Fibroblast of the aortic adventitia (primary cell): ENCODE measurements at places on chromosomes 2 and 18. TPM values are rescaled to one million over a fixed set of nuclear protein-coding genes. Genes with fewer than 3 reads are reported as not detected.

OBSL1 gene
- 39.2 and 90.4 TPM in 2 replicates for total RNA-seq

CFAP210 gene
- 0.09 TPM in 1 of 2 replicates, not detected in the other for total RNA-seq

PLEK gene
- under 0.01 TPM in 1 of 2 replicates, not detected in the other for total RNA-seq

NIF3L1 gene
- total RNA-seq = 8.4 and 38.5 TPM in 2 replicates
